ENCODE measurements at places on chromosomes 1 and 21.

- no peak for DNase-seq
Measured at GRCh38 chr1:208033236-208033635, 122.3 kb upstream of the CD34 start.

DNA sequence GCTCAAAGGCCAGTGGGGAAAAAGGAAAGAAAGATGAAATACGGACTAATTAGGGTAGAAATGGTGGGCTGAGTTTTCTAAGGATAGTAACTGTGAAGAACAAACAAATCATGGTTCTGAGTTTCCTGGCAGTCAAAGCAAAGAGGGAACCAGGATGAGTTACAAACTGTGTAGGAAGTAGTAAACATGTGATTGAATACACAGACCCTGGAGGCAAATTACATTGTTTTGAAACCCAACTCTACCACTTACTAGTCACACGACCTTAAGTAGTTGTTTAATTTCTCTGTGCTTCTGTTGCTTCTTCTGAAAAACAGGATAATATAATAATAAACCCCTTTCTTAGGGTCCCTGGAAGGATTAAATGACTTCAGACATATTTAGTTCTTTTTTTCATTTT is 11.2 kb upstream of the LUZP1 start:
- no peak for DNase-seq

DNA sequence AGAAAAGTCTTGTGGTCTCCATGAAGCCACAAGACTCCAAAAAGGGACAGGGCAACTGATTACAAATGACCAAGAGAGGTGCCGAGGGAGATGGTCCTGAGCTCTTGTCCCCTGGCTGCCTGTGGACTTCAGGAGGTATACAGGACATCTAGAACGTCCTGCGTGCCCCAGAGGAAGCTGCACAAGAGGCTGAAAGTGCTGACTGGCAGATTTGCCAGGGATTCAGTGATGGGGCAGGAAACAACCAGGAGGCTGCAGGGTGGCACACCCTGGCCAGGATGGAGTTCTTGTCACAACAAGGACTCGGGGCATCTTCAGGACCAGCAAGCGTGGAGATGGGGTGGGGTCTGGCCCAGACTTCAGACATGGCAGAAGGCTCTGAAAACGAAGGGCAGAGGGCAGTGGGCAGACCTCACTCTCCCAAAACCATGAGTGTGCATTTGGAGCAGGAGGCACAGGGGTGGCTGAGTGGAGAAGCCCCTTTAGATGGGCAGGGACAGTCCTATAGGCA is 13.4 kb upstream of the PKP1 start:
- no peak for DNase-seq

DNA sequence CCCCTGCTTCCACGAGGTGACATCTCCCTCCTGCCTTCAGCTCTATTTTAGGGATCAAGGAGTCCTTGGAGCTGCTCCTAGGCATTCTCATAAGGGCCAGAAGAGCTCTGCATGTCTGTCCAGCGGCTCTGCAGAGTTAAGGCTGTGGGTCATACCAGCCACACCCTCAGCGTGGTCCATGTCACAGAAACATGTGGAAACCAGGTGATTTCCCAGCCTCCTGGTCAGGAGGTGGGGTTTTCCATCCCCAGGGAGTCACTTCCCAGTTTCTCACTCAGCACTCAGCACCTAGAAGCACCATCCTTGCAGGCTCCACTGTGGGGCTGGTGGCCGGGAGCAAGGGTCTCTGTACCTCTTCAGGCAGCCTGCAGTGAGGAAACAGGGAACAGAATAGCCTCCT is 1.4 kb upstream of the TNFRSF1B start:
- DNase-seq, result no peak

DNA sequence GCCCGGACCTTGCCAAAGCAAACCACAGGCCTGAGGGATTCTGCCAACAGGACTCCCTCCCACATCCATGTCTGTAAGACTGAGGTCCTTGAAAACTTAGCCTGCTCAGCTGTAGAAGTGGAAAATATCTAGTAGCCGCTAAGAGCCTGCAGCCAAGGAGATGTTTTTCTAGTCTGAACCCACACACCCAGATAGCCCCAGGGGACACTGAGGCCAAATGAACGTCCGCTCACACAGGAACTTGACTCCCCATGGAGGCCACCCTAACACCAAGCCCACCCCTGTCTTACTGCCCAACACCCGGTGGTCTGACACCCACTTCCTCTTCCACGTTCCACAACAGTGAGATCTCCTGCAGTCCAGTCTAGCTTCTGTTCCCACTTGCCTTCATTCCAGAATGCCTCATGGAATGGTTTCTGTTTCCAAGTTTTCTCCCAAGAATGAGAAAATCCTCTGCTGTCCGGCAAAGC is 174.8 kb downstream of the PLPP3 start:
- DNase-seq, result no peak
